ENCODE measurements at places on chromosomes 16 and 17.

- no peak for DNase-seq
Measured at GRCh38 chr17:28957277-28957991, 6.1 kb upstream of the PHF12 start.

GRCh38 chr17:65022751-65023700, 33.5 kb downstream of the GNA13 start:
- DNase-seq, result no peak

- DNase-seq, result no peak
Measured at GRCh38 chr17:48283411-48283810, 146.6 kb downstream of the SKAP1 start.

- DNase-seq, result no peak
Measured at GRCh38 chr17:11880714-11881113, 116.6 kb downstream of the ZNF18 start.

DNA sequence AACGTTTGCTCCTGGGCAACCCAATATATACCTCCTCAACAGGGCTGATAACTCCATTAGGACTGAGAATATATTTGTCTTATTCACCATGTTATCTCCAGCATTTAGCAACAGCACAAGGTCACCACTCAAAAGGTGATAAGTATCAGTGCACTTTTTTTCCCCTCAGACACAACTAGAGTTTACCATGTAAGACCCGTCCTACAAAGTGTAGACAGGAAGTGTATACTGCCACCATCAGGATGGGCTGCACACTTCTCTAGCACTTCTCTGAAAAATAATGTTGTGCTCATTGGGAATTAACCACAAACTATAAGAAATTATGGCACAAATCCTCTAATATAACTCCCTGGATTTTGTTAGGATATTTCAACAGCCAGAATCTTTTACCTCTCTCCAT, 5.7 kb upstream of the VAT1L start:
- DNase-seq, result no peak

GRCh38 chr17:41812381-41813151, at the start of gene FKBP10:
Gene FKBP10, plus strand, starts transcription at chr17:41813004. Its CDS starts 31 bp downstream, at chr17:41813035.
- no peak for DNase-seq

- DNase-seq, result no peak
Measured at GRCh38 chr16:81564421-81564911, 119.9 kb downstream of the CMIP start.

DNA sequence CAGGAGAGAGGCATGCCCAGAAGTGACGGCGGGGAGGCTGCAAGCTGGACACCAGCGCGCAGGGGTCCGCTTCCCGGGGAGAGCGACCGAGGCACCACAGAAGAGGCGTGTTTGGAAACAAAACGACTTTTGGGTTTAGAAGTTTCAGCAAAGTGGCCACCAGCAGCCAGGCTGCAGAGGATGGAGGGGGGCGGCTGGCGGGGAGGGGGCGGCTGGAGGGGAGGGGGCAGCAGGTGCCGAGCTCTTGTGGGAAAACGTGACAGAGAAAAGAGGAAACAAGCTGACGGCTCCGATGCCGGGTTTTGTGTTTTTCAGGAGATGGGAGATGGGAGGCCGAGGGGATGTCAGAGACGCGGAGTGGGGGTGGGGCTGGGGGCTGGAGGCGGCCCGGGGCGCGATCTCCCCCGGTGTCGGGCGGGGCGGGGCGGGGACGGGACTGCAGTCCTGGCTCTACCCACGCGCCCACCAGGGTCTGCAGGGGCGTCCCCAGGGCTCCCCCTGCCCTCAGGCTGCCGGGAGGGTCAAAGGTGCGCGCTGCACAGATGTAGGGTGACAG, 32.1 kb upstream of the RPH3AL start:
- DNase-seq, result no peak

GRCh38 chr17:65455972-65456343, 105.5 kb downstream of the AXIN2 start:
- DNase-seq, result peak; percentile 25

GRCh38 chr17:50834429-50835300, 721 bp upstream of the WFIKKN2 start:
- DNase-seq, result no peak

DNA sequence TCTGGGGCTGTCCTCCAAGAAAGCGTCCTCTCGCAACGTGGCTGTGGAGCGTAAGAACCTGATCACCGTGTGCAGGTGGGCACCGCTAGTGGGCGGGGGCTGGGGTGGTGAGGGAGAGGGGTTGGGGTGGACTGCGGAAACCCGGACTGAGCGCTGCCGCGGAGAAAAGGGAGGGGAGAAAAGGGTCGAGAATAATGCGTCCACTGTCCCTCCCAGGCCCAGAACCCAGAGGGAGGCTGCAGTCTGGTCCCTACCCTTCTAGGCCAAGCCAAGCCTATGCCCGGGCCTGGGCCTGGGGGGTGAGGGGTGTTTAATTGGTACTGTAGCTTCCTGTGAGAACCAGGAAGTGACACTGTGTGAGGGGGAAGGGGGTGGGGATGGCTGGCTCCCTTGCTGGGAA, 464 bp downstream of the RUNDC3A start:
- DNase-seq, result no peak

DNA sequence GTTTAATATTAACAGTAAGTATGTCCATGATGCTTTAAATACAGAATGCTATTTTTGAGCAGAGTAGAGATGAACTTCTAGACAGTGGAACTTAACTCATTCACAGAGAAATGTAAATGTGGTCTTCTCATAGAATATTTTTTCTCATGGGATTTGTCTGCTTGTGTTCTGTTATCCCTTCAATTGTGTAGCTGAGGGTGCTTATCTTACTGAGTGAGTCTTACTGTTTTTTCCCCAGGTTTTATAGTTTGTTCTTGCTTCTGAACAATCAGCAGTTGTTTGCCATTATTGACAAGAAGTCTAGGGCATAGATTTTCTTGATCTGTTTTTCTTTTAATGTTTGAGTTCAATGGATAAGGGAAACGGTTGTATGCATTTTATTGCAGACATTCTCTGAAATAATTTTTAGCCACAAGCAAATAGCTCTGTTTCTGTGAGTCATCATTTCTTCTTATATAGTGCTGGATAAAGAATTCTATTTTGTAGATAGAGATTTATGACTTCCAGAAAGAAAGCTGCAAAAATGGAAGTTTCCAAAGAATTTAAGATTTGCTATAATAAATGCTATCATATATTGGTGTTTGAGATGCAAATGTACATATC, 60.5 kb downstream of the NF1 start:
- DNase-seq, result no peak

DNA sequence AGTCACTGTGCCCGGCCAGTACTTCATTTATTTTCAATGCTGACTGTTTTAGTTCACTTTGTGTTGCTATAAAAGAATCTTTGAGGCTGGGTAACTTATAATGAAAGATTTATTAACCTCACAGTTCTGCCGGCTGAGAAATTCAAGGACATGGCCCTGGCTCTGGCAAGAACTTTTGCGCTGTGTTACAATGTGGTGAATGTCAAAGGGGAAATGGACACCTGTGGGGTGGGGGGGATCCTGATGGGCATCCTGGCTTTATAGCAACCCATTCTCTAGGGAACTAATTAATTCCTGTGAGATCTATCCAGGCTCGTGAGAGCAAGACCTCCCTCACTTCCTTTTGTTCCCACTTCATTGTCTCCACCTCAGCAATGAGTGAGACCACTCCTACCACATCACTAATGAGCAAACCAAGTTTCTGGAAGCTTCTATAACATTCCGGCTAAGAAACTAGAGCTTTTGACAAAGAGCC, 17.1 kb upstream of the CDH3 start:
- DNase-seq, result no peak

GRCh38 chr16:79509906-79510305, 90.6 kb downstream of the MAF start:
- DNase-seq, result no peak

DNA sequence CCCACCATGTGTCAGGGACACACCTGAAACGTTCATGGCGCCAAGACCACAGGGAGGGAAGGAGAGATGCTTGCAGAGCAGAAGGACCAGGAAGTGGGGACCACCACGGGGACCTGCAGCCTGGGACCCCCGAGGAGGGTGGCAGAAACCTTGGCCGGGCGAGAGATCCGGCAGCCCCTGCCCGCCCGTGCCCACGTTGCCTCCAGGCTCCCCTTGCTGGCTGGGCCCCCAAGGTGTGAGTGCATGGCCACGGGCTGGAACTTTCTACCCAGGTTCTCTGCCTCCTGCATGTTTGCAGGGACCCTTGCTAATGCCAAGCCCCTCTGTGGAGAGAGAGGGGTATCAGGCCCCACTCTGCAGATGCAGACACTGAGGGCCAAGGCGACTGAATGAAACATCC, 50.4 kb downstream of the USP22 start:
- DNase-seq, result no peak

GRCh38 chr16:14310519-14310991, 239.4 kb downstream of the MRTFB start:
- DNase-seq, result no peak
